GM12878 (cell line): ENCODE measurements at places on chromosomes 4 and X. TPM values are rescaled to one million over a fixed set of nuclear protein-coding genes. Genes with fewer than 3 reads are reported as not detected.

Gene RASSF6
- 0.43 and 0.62 TPM in 2 replicates for total RNA-seq

- DNase-seq: no peak
Measured at GRCh38 chr4:142715727-142716126, 130.4 kb downstream of the INPP4B start.

- DNase-seq: no peak
Measured at GRCh38 chr4:143355540-143356217, 19.0 kb downstream of the GAB1 start.

DNA sequence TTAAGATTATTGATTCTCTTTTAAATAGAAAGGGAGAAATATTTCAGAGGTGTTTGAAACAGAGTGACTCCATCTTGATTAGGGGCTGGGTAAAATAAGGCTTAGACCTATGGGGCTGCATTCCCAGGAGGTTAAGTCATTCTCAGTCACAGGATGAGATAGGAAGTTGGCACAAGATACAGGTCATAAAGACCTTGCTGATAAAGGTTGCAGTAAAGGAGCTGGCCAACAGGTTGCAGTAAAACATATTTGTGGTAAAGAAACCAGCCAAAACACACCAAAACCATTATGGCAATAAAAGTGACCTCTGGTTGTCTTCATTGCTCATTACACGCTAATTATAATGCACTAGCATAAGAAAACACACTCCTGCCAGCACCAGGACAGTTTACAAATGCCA, 165.0 kb downstream of the SPIN4 start:
- DNase-seq: no peak

DNA sequence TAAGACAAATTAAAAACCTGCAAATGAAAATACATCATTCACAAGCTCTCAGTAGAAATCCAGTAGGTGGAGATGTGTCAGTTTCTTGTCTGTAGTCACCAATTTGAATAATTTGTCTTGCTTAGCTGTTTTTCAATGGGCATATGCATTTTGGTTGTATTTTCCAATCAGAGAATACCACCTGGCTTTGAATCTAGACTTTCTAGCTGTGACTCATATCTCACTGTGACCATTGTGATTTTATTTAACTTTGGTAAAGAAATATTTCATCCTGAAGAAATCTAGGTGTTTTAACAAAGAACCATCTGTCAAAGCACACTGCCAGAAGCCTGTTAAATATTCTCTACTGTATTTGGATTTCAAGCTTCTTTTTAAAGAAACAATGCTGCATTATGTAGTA, 1650.6 kb upstream of the IGFBP7 start:
- DNase-seq: no peak

Gene F11
- total RNA-seq: not detected in 2 replicates

Gene ZDHHC15
- total RNA-seq: 0.05 TPM in 1 of 2 replicates, not detected in the other

Gene MAGEB10
- not detected in 2 replicates for total RNA-seq

DNA sequence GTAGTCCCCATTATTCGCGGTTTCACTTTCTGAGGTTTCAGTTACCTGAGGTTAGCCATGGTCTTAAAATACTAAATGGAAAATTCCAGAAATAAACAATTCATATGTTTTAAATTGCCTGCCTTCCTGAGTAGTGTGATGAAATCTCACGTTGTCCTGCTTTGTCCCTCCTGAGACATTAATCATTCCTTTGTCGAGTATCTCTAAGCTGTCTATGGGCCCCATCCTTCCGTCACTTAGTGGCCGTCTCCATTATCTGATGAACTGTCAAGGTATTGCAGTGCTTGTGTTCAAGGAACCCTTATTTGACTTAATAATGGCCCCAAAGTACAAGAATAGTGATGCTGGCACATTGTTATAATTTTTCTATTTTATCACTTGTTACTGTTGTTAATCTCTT, 94.8 kb downstream of the ADGRL3 start:
- no peak for DNase-seq

DNA sequence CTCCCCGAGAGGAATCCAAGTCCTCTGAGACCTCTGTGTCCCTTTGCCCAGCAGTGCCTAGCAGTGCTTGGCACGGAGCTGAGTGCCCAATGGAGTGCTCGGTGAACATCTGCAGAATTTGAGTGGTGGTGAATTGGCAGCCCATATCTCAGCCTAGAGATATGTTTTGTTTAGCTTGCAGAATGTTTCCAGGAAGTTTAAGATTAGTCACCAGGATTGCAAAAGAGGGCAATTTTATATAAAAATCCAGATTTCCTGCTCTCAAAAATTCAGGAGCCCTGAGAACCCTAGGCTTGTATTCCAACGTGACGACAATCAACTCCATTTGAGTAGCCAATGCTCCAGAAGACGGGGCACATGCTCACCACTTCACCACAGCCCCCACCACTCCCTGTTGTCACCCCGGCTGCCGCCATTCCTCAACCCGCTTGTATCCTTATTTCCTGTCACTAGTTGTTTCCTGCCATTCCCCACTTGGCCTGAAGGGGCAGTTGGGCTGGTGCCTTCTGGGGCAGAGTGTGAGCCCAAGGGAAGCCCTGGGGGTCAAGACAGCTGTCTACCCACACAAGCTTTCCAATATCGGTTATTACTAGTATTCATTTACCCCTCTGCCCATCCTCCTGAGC, 116.9 kb downstream of the EFNB1 start:
- no peak for DNase-seq

DNA sequence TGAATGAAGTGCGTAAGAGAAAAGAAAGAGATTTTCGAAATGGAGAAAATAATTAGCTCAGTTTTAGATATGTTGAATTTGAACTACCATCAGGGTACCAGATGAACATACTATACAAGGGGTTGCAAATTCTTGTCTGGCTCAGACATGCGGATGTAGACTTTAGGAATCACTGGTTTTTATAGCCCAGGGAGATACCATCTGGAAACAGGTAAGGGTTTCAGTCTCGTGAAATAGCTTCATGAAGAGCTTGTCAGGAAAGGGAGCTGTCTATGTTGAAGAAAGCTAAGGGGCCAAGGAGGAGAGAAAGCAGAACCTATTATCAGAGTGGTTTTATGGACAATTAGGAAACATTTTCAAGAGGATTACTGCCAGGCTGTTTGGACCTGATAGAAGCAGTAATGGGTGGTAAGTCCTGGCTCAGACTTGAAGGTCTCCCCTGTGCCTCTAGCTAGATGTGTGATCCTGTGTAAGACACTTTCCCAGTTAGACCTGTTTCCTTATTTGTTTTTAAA, 6.7 kb downstream of the RAB9A start:
- DNase-seq: no peak

Gene F8A3
- 1.1 and 2.4 TPM in 2 replicates for total RNA-seq

Gene HOPX
- 0.38 and 0.58 TPM in 2 replicates for total RNA-seq

DNA sequence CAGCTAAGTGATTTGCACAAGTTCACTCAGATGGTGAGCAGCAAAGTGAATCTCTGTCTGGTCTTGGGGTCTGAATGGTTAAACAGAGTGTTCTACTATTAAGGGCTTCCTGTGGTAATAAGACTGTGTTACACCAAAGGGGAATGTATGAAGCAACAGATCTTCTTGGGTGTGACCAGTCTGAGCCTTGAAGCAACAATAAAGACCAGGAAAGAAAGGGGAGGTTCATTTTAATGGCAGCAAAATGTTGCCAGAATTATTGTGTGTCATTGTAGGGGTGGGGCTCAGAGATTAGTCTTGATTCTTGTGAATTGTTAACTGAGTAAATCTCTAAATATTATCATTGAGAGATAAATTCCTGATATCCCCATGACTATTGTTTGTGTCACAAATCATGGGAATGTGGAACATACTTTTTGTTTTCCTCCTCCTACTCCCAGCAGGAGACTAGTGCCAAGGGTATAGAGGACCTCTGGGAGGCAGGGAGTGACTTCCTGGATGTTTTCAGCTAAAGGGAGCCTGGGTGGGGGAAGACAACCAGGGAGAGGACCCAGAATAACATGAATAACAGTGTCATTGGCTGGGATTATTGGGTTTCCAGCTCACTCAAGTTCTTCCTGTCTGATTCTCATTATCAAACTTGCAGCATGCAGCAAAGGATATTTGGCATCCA, 141.4 kb upstream of the PAK3 start:
- no peak for DNase-seq

- DNase-seq: no peak
Measured at GRCh38 chr4:47536966-47537365, 51.9 kb downstream of the ATP10D start.

- no peak for DNase-seq
Measured at GRCh38 chrX:8783097-8783713, 18.0 kb downstream of the FAM9A start.

DNA sequence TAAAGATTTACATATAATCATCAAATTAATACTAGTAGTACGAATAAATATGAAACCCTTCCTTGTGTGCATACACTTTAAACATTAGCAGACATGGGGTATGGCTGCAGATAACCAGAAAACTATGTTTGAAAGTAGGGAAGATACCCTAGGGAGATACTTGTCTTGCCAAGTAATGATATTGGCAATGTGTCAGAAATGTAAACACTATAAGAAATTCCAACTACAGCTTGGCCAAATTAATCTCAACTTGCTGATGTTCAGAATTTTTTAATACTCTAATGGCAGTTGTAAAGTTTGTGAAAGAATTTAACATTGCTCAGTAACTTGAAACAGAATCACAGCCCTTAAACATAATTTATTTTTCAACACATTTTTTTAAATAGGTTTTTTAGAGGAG, 27.4 kb upstream of the HPGD start:
- DNase-seq: no peak

Gene SERPINA7
- total RNA-seq: not detected in 2 replicates

DNA sequence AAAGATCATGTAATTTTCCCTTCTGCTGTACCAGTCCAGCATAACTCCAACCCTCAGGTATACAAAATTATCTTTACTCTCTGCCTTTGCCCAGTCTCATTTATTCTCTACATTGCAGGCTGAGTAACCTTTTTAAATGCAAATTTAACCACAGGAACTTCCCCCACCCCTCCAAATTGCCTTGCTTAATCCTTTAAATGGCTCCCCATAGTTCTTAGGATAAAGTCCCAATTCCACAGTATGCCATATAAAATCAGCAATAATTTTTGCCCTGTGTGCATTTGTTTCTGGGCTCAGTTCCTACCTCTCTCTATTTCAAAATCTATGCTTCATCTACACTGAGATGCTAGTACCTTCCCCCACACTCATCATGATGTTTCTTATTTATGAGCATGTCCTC, 879.7 kb downstream of the RPA4 start:
- DNase-seq: no peak

- no peak for DNase-seq
Measured at GRCh38 chrX:10254739-10255138, 98.0 kb downstream of the CLCN4 start.

Gene TMEM156
- 18.4 and 20.8 TPM in 2 replicates for total RNA-seq

DNA sequence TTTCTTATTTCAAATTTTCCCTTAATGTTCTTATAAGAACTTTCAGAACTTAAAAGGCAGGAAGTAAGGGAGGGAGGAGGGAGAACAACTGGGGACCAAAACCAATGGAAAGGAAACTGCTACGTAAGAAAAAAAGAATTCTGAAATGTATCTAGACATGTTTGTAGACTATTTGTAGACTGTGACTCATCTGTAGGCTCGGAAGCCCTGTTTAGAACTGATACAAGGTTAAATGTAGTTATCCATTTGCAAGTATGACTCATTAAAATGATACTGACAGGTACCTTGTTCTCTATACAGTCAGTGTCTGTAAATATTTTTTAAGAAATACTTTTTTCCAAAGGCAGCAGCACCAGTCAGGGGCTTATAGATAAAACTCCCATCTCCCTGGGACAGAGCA, 202.0 kb downstream of the DHX15 start:
- DNase-seq: no peak

DNA sequence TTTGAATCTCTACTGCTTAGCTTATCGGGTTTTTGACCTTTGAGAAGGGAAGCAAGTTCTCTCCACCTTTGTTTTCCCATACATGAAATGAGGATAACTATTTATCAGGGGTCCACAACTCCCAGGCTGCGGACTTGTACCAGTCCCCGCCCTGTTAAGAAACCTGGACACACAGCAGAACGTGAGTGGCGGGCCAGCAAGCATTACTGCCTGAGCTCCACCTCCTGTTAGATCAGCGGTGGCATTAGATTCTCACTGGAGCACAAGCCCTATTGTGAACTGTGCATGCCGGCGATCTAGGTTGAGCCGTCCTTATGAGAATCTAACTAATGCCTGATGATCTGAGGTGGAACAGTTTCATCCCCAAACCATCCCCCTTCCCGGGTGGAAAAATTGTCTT, 579.5 kb downstream of the GALNTL6 start:
- no peak for DNase-seq

GRCh38 chr4:14834382-14834781, 167.9 kb upstream of the CPEB2 start:
- no peak for DNase-seq

- no peak for DNase-seq
Measured at GRCh38 chrX:31217084-31217483, 145.2 kb upstream of the FTHL17 start.

DNA sequence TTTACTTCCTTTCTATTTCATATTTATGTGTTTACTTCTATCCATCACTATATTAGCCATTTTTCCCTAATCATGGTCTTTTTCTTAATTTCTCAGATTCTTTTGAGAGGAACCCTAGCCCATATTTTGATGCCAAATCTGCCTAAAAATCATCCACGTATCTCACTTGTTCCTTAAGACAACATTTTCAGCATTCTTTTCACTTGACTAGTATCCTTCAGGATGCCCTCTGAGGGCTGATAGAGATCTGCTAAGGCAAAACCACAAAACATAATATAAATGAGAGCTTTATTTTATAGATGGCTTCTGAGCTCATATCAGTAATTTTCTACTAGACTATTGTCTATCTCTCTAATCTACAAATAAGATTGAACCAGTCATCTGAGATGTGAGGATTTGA, 341.9 kb downstream of the GPM6A start:
- DNase-seq: no peak

DNA sequence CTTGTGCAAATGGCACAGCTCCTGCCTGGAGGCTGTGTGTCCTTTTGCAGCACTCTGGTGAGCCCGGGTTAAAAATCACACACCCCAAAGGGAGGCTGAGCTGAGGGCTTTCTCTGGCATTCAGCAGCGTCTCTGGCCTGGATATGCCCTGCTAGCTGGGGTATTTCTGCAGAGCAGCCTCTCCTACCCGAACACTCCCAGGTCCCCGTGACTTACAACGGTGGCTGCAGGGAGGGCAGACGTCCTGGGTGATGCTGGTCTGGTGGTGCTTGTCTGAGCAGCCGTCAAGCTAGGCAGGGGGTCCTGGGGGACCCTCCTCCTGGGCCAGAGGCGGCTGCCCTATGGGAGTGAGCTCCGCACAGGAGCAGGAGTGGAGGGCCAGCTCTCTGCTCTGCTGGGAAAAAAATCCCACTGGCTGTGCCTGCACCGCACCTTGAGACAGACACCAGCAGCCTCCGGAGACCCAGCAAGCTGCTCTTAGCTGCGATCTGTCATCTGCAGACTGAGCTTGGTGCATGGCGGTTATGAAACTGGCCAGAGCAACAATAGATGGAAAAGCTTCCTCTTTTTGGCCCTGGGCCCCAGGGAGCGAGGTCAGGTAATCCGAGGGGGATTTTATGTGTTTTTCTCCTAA, 41.3 kb upstream of the ASMTL start:
- DNase-seq: no peak
